Spinal cord (tissue), 10 donors: ENCODE measurements at places on chromosomes 5 and 9. TPM values are rescaled to one million over a fixed set of nuclear protein-coding genes. Genes with fewer than 3 reads are reported as not detected.

AP3S1 gene
- total RNA-seq = 118 TPM

DNA sequence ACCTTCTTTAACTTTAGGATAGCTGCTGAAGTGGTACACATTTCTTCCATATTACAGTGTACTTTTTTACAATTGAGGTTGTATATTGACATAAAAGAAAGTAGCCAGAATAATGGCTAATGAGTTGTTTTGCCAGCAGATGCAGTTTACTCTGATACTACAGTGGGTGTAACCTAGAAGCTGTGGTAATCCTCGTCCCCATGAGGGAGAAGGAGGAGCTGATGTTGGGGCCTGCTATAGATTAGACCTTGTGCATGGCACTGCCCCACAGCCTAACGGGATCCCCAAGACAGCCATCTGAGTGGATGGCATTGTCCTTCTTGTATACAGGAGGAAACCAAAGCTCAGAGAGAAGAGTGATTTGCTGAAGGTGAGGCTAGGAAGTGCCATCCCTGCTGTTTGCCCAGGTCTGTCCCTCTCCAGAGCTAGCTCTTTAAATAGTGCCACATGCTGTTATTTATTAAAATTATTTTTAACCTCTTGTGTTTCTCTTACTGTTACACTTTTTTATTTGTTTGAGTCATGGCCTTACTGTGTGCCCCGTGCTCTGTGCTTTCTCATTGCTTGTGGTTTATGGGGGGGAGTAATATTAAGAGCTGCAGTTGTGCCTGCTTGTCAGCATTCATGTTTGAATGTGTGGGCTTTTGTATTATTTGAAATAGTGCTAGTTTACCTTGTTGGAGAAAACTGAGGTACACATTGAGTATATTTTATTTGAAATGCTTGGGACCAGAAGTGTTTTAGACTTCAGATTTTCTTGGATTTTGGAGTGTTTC lies 65.3 kb downstream of the ICE1 start:
- no peak for DNase-seq

- DNase-seq = no peak
These were observed 28.0 kb downstream of the NKD2 start for GRCh38 chr5:1036504-1037122.

TEX10 gene
- 33.5 TPM for total RNA-seq

DNA sequence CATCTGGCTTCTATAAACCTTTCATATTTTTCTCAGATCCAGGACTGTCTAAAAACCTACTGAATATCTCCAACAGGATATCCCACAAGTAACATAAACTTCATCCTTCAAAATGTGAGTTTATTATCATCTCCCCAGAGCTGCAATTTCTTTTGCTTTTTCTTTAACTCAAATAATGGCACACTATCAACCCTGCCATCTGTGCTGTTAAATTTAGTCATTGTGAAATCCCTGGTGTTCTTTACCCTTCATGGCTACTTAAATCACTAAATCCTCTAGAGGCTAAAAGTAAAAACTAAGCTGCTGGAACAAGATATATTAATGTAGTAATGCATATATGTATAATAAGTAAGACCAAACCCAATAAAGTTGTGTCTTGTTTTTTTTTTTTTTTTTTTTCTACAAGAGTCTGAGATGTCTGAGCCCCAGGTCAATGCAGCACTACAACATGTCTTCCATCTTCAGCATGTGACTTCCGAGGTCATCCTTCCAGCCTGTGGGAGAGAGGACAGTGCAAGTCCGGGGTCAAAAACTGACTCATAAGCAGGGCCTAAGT lies 362.9 kb downstream of the ADGRV1 start:
- DNase-seq = no peak
